Urothelium cell line (cell line): ENCODE measurements at places on chromosomes 11 and 22.

GRCh38 chr11:124108156-124108555 is 7.1 kb upstream of the VWA5A start:
- no peak for DNase-seq

DNA sequence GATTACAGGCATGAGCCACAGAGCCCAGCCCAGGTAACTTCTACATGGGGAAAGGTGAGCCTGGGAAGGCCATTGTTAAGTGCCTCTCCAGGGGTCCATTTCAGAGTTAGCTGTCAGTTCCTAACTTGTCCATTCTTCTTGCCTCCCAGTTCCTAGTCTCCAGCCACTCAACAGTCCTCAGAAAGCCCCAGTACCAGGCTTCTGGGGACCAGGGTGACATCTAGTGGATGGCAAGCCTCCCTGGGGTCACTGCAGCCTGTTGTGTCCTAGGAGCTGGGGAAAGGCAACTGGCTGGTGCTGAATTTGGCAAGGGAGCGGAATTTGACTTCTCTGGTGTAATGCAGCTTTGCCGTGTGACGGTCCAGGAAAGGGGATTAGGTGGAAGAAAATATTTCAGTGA is 2.1 kb downstream of the LGALS12 start:
- no peak for DNase-seq

GRCh38 chr11:64068705-64069400 is 33.1 kb downstream of the FLRT1 start:
- no peak for DNase-seq

DNA sequence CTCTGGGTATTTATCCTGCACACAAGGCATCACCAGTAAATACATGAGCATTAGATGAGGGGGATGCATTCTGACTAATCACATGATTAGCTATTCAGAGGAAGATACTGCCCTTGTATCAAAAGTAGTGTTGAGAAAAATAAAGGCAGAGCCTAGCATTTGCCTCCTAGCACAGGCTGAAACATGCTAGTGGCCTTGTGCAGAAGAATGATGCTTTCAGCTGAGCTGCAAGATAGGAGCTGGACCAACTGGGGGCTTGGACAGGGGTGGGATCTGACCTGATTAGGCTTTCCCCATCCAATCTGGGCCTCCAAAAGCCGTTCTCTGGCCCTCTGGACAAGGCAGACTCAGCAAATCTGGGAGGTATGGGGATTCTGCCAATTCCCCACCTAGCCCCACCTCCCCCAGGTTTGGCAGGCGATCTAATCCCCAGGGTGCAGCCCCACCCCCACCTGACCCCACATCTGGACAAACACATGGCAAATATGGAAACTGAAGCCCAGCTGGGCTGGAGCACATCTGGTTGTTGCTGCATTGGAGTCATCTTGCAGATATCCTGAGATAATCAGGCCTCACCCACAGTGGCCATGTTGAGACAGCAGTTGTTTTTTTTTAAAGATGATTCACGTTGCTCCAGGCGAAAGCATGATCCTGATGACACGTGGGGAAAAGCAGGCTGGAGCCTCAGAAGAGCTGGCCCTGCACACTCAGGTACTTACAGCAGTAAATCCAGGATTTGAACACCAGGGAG is 4.4 kb upstream of the MISFA start:
- no peak for DNase-seq

- no peak for DNase-seq
Observed at GRCh38 chr11:15905366-15906104, 450.8 kb downstream of the SOX6 start.

GRCh38 chr11:132202621-132203020 is 832.2 kb downstream of the NTM start:
- DNase-seq: no peak

DNA sequence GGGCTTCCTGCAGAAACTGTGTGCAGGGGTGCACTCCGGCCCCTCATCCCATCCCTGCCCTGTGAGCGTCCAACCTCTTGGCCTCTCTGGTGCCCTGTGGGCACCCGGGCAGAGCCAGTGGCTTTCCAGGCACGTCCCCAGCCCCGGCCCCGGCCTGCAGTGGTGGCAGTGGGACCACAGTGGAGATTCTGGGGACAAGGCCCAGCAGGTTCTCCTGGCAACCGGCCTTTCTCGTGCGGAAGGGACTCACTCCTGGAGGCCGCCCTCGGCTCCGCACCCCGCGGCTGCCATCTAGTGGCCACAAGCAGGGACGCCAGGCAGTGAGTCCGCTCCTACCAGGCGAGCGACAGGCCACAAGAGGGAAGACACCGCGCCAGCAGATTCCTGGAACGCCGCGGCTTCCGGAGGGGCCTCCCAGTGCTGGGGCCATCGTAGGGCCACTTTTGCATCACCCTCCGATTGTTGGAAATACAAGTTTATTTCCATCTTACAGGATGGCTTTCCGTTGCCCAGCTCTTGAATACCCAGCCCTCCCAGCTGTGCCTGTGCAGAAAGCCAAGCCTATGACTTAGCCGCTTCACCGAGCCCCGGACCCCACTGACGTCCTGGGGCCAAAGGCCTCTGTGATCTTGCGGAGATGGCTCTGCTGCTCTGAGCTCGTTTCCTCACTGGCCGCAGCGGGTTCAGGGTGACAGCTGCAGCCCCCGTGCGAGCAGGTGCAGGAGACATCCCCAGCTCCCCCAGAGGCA is 357.3 kb downstream of the CTTN start:
- peak; percentile 86 for DNase-seq

DNA sequence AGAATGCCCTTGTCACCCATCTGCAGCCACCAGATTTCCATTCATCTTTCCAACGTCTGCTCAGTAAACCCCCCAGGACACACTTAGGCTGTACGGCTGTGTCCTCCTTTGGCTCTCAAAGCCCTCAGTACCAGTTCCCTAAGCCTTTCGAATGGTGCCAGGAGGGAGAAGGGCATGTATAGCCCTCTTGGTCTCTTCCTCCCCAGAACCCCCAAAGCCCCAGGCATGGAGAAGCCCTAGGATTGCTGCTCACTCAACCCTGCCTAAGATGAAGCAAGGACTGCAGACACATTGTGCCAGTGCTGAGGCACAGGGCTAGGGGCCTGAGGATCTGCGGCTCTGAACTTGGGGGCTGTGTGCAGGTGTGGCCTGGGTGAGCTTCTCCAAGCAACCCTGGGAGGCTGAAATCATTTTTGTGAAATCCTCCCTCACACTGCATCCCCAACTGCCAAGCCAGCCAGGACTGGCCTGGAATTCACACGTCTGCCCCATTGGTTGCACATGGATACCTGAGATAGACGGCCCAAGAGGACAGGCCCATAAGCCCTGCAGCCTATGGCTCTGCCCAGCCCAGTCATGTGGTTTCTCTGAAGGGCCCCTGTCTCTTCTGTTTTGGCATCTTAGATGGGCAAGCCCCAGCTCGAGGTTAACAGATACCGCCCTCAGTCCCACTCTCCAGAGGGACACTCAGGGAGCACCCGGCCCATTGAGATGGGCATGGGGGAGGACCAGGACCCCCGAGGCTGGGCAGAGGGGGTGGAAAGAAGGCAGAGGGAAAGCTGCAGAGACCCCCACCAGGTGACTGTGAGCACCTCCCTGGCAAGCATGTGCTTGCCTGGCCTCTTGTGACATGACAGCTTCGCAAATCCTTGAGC is 34.0 kb downstream of the KCNQ1OT1 start:
- no peak for DNase-seq

- no peak for DNase-seq
Observed at GRCh38 chr11:134670247-134670782, 258.3 kb upstream of the B3GAT1 start.

DNA sequence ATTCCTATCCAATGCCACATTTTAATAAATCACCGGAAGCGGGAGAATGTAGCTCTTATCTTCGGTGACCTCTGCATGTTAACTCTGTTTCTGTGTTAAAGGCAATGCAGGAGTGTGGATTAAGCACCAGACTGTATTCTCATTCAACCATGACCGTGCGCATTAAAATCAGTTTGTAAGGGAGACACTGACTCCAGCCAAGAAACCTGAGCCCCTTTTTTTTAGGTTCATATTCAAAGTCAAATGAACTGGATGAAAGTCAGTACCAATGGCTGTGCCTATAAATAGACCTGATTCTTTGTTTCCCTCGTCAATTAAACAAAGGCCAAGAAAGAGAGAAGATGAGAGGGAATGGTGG is 32.2 kb downstream of the C11orf91 start:
- DNase-seq: no peak

DNA sequence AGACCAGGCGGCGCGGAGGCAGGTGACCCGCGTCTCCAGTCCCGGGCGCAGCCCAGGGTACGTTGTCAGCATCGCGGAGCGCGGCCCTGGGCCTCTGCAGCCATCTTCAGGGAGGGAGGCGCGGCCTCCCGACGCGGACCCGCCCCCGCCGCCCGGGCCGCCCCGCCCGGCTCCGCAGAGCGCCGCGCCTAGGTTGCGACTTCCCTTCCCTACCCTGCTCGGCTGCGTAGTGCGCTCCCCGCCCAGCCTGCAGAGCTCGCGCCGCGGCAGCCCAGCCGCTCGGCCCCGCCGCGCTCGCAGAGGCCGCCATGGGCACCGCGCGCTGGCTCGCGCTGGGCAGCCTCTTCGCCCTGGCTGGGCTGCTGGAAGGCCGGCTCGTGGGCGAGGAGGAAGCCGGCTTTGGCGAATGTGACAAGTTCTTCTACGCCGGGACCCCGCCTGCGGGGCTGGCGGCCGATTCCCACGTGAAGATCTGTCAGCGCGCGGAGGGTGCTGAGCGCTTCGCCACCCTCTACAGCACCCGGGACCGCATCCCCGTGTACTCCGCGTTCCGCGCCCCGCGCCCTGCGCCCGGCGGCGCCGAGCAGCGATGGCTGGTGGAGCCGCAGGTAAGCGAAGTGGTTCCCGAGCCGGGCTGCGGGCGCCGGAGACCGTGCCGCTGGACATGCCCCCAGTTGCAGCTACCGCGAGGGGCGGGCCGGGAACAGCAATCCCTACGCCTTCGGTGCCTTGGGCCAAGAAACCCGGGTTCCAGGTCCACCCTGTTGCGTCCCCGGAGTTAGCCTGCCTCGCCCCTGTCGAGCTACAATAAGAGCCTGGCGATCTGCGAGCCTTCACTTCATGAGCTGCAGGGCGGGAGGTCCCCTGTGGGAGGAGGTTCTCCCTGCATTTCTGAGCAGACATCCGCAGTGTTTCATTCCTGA is at the start of gene ENDOD1:
ENDOD1 (plus strand) TSS at position 227 of the 923 bp plus-strand sequence; CDS start at position 309, 82 bp downstream.
- peak; percentile 93 for DNase-seq

GRCh38 chr11:76526878-76527277 is 82.1 kb downstream of the EMSY start:
- no peak for DNase-seq

DNA sequence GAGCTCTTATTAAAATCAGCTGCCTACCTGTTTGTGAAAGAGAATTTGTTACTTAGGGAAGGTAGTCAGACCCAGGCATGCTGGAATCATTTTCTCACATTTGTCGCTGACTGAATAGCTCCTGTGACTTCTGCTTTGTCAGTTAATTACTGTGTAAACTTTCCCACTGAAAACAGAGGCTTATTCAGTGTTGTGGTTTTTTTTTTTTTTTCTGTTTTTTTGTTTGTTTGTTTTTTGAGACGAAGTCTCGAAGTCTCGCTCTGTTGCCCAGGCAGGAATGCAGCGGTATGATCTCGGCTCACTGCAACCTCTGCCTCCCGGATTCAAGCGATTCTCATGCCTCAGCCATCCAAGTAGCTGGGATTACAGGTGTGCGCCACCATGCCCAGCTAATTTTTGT is 5.6 kb upstream of the LDLRAD3 start:
- DNase-seq: no peak

- no peak for DNase-seq
Observed at GRCh38 chr11:14809466-14809865, 82.6 kb downstream of the CYP2R1 start.

GRCh38 chr11:57205041-57205641 is 23.4 kb downstream of the LRRC55 start:
- DNase-seq: no peak

GRCh38 chr11:64726211-64726641 is 3.2 kb upstream of the NRXN2 start:
- DNase-seq: no peak

GRCh38 chr11:61406991-61407728 is 14.8 kb downstream of the TMEM216 start:
- no peak for DNase-seq

- peak; percentile 48 for DNase-seq
Observed at GRCh38 chr22:44304354-44304753, 8.4 kb downstream of the SHISAL1 start.
